ENCODE measurements at places on chromosomes 4 and X.

GRCh38 chrX:15188039-15188438 is 81.8 kb downstream of the ASB9 start:
- no peak for DNase-seq

DNA sequence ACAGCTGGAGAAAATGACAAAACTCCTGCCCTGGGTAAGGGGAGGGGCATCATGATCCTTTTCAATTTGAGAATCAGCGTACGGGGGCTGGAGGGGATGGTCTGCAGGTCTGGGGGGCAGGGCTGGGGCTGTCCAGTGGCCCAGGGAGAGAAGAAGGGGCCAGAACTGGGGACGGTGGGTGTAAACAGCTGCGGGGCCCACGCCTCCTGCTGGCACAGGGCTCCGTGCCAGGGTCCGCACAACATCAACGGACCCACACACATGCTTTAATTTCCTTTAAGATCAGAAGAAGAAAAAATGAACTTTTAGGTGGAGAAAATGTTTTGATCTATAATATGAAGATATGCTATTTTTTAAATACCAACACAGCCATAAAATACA is 52.1 kb downstream of the PSAPL1 start:
- no peak for DNase-seq

DNA sequence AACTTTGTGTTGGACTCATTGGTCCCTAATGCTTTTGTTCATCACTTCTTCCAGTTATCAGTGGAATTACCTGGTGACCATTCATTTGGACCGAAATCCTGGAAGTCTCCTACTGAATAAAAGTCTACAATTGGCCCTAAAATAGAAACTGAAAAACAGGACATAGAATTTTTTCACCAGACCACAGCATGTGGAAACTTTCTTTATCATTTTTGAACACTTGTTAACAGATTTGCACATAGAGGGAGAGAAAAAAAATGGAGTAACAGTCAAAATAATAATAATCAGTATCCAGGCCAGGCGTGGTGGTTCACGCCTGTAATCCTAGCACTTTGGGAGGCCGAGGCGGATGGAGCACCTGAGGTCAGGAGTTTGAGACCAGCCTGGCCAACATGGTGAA is 7.1 kb downstream of the EPGN start:
- no peak for DNase-seq

GRCh38 chr4:122716825-122717448 is 15.6 kb upstream of the BBS12 start:
- DNase-seq = peak; percentile 65
